Activated B cell treated with CpG ODN at 0.5 μM for 24 hours (primary cell): ENCODE measurements at places on chromosomes 7 and 10. TPM values are rescaled to one million over a fixed set of nuclear protein-coding genes. Genes with fewer than 3 reads are reported as not detected.

Gene CNPY1
- not detected in 2 replicates for total RNA-seq

Gene C10orf105
- not detected in 2 replicates for total RNA-seq

Gene SPDYE2B
- not detected in 2 replicates for total RNA-seq

Gene CTAGE15
- total RNA-seq: not detected in 2 replicates

Gene GPC2
- 5.0 and 5.1 TPM in 2 replicates for total RNA-seq

Gene CYCS
- 73.0 and 85.0 TPM in 2 replicates for total RNA-seq

Gene CALML5
- not detected in 2 replicates for total RNA-seq

GRCh38 chr10:69629519-69629896 lies 539 bp upstream of the FAM241B start:
- H3K36me3 ChIP-seq: no peaks in the 10 kb centered on the region
- no peak overlapping the region for H3K4me3 ChIP-seq
- H3K4me1 ChIP-seq: peaks cover under 1% of the 10 kb centered on the region
- no peak for DNase-seq
- peaks cover 24% of the 10 kb centered on the region for H3K27me3 ChIP-seq
- no peak overlapping the region for H3K27ac ChIP-seq

GRCh38 chr7:74038194-74038961 lies 10.4 kb downstream of the ELN start:
- H3K4me3 ChIP-seq: no peak overlapping the region
- no peak for DNase-seq
- H3K4me1 ChIP-seq: no peaks in the 10 kb centered on the region
- H3K36me3 ChIP-seq: no peaks in the 10 kb centered on the region
- H3K27ac ChIP-seq: no peak overlapping the region

DNA sequence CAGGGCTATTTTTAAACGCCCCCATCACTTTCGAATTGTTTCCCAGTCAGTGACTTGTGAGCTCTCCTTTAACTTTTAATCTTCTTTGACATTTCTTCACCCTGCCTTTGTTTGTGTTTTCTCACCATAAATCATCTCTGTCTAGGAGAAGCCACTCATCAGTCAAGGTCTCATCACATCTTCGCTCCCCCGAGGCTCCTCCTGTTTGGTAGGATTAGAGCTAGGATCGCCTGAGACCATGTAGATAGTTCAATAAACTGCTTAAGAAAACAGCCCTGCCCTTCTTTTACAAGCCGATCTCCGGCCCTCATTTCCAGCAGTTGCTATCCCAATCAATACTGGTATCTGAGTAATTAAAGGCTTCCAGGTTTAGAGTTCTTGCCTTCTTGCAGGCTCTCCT lies 472.8 kb upstream of the ADARB2 start:
- no peaks in the 10 kb centered on the region for H3K36me3 ChIP-seq
- no peak overlapping the region for H3K27ac ChIP-seq
- no peak for DNase-seq

- H3K36me3 ChIP-seq: peaks cover 16% of the 10 kb centered on the region
- H3K27ac ChIP-seq: no peak overlapping the region
- H3K4me3 ChIP-seq: no peak overlapping the region
- no peak for DNase-seq
- peaks cover 62% of the 10 kb centered on the region for H3K4me1 ChIP-seq
Observed at GRCh38 chr7:24840563-24840962, 83.3 kb upstream of the GSDME start.

GRCh38 chr7:30791114-30791513 lies 19.9 kb downstream of the MINDY4 start:
- DNase-seq: no peak
- H3K4me1 ChIP-seq: no peaks in the 10 kb centered on the region
- no peaks in the 10 kb centered on the region for H3K27me3 ChIP-seq
- no peaks in the 10 kb centered on the region for H3K36me3 ChIP-seq

DNA sequence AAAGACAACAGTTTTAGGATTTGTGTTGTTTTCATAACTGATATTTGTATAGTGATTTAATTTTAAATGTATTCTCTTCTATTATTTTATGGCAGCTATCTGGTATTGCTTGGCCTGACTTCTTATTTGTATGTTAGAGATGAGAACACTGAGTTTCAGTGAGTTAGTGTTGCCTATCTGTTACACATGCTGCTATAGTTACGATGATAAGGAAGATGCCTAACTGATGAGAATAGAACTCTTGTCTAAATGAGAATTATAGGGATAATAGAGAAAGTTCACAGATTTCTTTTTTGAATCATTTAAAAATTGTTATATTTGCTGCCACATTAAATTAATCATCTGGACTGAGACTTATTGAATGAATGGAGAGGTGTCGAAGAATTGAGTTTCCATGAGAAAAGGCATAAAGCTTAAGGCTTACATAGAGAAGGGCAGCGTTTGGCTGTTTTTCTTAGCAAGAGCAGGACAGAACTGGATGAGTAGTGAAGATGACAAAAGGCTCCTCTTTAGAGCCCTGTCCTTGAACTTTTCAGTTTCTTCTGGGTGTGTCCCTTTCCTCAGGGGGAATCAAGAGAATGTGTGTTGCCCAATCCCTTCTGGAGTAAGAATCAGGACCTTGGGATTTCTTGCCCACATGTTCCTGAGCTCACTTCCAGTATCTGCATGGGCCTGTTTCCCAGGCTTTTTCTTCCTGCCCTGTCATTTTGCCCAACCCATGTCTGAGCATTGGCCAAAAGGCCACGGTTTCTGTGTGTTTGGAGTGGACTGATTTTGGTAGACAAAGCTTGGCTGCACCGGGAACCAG lies 195.6 kb upstream of the CSTF2T start:
- no peak overlapping the region for H3K4me3 ChIP-seq
- H3K27me3 ChIP-seq: no peaks in the 10 kb centered on the region
- H3K4me1 ChIP-seq: no peaks in the 10 kb centered on the region

DNA sequence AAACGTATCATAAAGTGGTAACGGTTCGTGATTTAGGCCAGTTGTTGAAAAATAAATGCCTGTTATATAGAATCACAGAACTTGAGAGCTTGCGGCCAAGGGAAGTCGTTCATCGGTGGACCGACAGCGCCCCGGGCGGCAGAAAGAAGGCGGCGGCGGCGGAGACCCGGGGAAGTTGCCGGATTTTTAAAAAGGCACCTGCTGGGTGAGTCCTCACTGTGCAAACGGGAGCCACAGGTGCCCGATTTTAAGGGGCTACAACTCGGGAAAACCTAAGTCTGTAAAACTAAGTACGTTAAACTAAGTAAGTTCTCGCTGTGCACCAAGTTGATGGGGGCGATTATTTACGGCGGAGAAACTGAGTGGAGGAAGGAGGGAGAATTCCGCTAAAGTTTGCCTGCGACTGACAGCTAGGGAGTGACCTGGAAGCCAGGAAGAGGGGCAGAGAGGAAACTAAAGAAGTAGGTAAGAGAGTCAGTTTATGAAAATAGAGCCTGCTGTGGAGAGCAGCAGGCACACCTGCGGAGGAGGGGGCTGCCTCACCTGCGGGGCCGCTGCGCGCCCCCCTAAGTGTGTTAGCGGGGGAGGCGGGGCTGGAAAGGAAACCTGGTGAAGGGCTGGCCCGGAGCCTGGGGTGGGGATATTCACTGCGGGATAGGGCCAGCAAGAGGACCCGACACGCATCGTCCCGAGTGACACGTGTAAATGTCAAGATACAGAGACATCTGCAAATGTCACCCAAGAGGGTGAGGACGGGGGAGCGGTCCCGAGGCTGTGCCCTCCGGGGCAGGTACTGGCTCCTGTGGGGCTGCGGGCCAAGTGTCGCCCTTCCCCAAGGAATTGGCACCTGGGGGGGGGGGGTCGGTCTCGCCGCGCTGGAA lies 996 bp downstream of the ADAM12 start:
- peak overlapping the region; percentile 59 for H3K4me3 ChIP-seq
- no peak overlapping the region for H3K27ac ChIP-seq
- no peaks in the 10 kb centered on the region for H3K36me3 ChIP-seq
- peaks cover 35% of the 10 kb centered on the region for H3K27me3 ChIP-seq
- H3K4me1 ChIP-seq: peaks cover 5% of the 10 kb centered on the region
